IPS DF 6.9 (cell line): ENCODE measurements at places on chromosomes 3 and 15.

- H3K27ac ChIP-seq: no peak overlapping the region
- no peaks in the 10 kb centered on the region for H3K4me1 ChIP-seq
- no peaks in the 10 kb centered on the region for H3K27me3 ChIP-seq
- no peak for DNase-seq
- H3K4me3 ChIP-seq: no peak overlapping the region
Measured at GRCh38 chr3:53672981-53673380, 173.2 kb downstream of the CHDH start.

GRCh38 chr3:134792700-134793099, 2.4 kb upstream of the EPHB1 start:
- DNase-seq: no peak
- no peaks in the 10 kb centered on the region; the same call in 1 of the 2 replicates for H3K4me1 ChIP-seq
- H3K36me3 ChIP-seq: no peaks in the 10 kb centered on the region
- no peak overlapping the region for H3K27ac ChIP-seq
- H3K4me3 ChIP-seq: no peak overlapping the region

- H3K27me3 ChIP-seq: peaks cover 2% of the 10 kb centered on the region; the same call in 1 of the 2 replicates
- peaks cover 10% of the 10 kb centered on the region for H3K4me1 ChIP-seq
- DNase-seq: no peak
- no peaks in the 10 kb centered on the region for H3K36me3 ChIP-seq
- peak overlapping the region; percentile 88; the same call in 1 of the 2 replicates for H3K4me3 ChIP-seq
Measured at GRCh38 chr3:123028233-123028828, 768 bp upstream of the SEMA5B start.

DNA sequence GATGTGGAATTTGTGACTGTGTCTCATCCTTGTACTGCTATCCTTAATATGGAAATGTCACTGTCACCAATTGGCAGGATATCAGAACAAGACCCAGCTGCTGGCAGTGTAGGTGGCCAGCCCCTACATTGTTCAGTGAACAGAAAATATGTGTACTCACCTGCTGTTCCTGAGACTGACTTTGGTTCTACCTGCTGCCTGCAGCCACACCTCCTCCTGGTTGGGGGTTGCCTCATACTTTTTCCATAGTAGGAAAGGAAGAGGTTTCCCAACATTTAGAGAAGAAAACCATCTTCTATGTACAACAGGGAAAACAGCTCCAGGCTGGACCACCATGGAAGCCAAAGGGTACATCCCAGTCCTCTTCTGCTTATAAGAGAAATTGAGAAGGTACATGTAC, 35.9 kb downstream of the SLC12A1 start:
- no peaks in the 10 kb centered on the region for H3K27me3 ChIP-seq
- H3K27ac ChIP-seq: no peak overlapping the region
- H3K4me1 ChIP-seq: no peaks in the 10 kb centered on the region
- no peak for DNase-seq

DNA sequence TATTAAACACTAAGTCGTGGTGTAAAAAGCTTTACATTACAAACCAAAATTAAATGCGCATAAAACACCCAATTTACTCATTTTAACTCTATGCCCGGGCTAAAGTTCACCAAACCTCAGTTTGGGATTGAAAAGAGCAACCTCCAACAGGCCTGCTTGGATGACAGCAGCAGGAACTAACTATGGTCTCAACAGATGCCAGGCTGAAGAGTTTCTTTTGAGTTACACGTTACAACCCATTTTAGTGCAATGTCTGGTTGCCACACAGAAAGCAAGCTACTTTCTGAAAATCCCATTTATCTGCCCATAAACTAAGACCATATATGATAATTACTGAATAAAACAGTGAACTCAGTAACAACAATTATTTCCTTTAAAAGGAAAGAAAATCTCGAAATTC, 2.2 kb downstream of the SATB1 start:
- H3K4me1 ChIP-seq: peaks cover 2% of the 10 kb centered on the region; the same call in 1 of the 2 replicates
- no peaks in the 10 kb centered on the region for H3K27me3 ChIP-seq
- no peak overlapping the region for H3K27ac ChIP-seq
- no peaks in the 10 kb centered on the region; the same call in 1 of the 2 replicates for H3K36me3 ChIP-seq
- no peak for DNase-seq
- H3K4me3 ChIP-seq: peak overlapping the region; percentile 30; the same call in 1 of the 2 replicates

GRCh38 chr15:63877713-63878271, 44.0 kb upstream of the HERC1 start:
- no peaks in the 10 kb centered on the region for H3K27me3 ChIP-seq
- H3K4me1 ChIP-seq: peaks cover 3% of the 10 kb centered on the region; the same call in 1 of the 2 replicates
- H3K27ac ChIP-seq: no peak overlapping the region
- H3K36me3 ChIP-seq: no peaks in the 10 kb centered on the region
- H3K4me3 ChIP-seq: no peak overlapping the region
- DNase-seq: no peak

- no peak overlapping the region for H3K4me3 ChIP-seq
- H3K36me3 ChIP-seq: no peaks in the 10 kb centered on the region
- H3K4me1 ChIP-seq: no peaks in the 10 kb centered on the region
- no peak for DNase-seq
- H3K27ac ChIP-seq: no peak overlapping the region
- H3K27me3 ChIP-seq: no peaks in the 10 kb centered on the region
Measured at GRCh38 chr15:79973456-79974195, 2.6 kb upstream of the BCL2A1 start.
